ENCODE measurements at places on chromosomes 7 and 10.
A peak's percentile ranks its signal among the peaks of the same experiment; 100 is the strongest.

- peak; percentile 40 for DNase-seq
These were observed 32.8 kb upstream of the ARHGAP12 start for GRCh38 chr10:31961277-31962074.

GRCh38 chr7:32289651-32290414 is 200.3 kb downstream of the LSM5 start:
- no peak for DNase-seq

GRCh38 chr7:123836656-123837055 is 8.3 kb upstream of the HYAL4 start:
- DNase-seq: no peak

DNA sequence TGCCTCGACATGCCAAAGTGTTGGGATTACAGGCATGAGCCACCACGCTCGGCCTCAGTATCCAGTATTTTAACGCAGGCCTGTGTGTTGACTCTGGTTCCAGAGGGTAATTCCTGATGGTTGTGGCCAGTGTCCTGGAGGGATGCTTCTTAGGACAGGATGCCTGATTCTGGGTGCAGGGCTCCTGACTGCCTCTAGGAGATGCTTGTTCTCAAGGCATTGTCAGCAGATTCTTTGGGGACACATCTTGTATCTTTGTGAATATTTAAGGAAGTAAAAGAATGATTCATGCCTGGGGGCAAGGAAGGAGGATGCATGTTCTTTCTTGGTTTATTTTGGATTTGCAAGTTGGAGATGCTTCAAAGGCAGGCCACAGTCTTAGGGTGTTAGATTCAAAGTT is 2.2 kb downstream of the ZDHHC4 start:
- DNase-seq: no peak

GRCh38 chr7:32036557-32036956 is 33.6 kb downstream of the PDE1C start:
- DNase-seq: peak; percentile 46

DNA sequence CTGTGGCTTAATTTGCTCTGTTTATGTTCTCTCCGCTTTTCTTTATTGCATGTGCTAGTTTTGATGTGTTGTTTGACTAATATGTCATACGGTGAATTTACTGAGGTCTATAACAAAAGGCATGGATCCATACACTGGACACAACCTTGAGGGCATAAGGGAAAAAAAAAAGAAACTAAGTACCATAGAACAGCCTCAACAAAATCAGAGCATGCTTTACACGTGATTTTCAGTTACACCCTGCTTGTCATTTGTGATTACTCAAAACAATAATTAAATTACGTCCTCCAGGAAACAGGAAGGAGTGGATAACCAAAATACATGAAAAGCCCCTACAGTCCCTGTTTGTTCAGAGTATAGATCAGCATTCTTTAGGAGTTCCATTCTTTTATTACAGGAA is 150.5 kb downstream of the CRPPA start:
- no peak for DNase-seq

GRCh38 chr7:105098863-105099515 is 85.0 kb downstream of the KMT2E start:
- DNase-seq: peak; percentile 74

DNA sequence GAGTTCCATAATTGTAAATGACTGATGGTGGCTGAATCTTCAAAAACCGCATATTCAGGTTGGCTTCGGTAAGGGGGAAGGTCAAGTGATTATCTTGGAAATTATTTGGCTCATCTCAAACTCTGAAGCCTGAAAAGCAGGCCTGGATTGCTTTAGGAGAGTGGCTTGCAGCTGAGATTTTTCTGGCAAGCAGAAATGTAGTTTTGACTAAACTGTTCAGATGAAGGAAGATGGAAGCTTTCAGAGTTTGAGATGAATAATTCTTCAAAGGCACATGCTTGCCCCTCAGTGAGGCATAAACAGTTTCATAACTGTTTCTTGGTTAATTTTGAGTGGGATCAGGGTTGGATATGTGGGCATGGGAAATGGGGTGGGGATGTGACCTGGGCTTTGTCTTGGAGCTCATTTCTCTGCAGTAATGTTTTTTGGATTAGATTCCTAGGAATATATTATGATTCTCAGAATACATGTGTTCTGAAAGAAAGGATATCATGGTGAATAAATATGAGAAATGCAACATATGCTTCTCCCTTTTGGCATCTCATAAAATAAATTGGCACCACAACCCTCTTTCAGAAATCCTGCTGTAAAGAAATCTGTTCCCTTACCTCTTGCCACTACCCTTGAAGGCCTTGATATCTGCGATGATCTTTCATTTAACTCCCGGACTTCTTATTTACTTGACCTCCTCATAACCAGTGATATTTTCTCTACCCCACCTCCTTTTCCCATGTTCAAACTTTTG is 469.2 kb downstream of the ADRA2A start:
- DNase-seq: no peak

- no peak for DNase-seq
These were observed 23.8 kb downstream of the LRRC27 start for GRCh38 chr10:132355754-132356153.

DNA sequence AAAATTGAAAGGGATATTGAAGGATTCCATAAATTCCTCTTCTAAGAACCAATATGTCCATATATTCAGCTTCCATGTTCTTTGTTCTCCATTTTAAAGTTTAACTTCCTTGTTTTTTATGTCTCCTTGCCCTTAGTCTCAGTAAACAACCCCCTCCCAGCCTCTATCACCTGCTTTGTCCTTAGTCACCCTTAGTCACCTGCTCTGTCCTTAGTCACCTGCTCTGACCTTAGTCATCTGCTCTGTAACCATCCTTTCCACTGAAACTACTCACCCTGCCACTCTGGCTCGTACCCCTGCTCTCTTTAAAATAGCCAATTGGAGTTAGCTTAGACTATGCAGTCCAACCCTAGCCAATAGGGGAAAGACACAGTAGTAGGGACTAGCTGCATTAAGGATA is 136.2 kb upstream of the TMEM106B start:
- DNase-seq: no peak

GRCh38 chr10:113997428-113997827 is 46.2 kb upstream of the ADRB1 start:
- DNase-seq: no peak

GRCh38 chr10:30447125-30447799 is 13.3 kb downstream of the MAP3K8 start:
- DNase-seq: peak; percentile 77

- no peak for DNase-seq
These were observed 30.5 kb upstream of the ARMC3 start for GRCh38 chr10:22897371-22897770.

GRCh38 chr7:26153823-26154783 is 2.1 kb downstream of the NFE2L3 start:
- peak; percentile 79 for DNase-seq

GRCh38 chr7:111765751-111766643 is 203.7 kb upstream of the IMMP2L start:
- DNase-seq: no peak

GRCh38 chr7:90621747-90622140 is 25.6 kb downstream of the CDK14 start:
- no peak for DNase-seq

GRCh38 chr7:46786995-46787394 is 794.9 kb downstream of the TNS3 start:
- DNase-seq: no peak

GRCh38 chr7:120170834-120171233 is 102.1 kb upstream of the KCND2 start:
- no peak for DNase-seq

GRCh38 chr7:16509829-16510228 is 16.8 kb upstream of the LRRC72 start:
- DNase-seq: no peak

GRCh38 chr7:74033372-74034311 is 5.7 kb downstream of the ELN start:
- DNase-seq: no peak

DNA sequence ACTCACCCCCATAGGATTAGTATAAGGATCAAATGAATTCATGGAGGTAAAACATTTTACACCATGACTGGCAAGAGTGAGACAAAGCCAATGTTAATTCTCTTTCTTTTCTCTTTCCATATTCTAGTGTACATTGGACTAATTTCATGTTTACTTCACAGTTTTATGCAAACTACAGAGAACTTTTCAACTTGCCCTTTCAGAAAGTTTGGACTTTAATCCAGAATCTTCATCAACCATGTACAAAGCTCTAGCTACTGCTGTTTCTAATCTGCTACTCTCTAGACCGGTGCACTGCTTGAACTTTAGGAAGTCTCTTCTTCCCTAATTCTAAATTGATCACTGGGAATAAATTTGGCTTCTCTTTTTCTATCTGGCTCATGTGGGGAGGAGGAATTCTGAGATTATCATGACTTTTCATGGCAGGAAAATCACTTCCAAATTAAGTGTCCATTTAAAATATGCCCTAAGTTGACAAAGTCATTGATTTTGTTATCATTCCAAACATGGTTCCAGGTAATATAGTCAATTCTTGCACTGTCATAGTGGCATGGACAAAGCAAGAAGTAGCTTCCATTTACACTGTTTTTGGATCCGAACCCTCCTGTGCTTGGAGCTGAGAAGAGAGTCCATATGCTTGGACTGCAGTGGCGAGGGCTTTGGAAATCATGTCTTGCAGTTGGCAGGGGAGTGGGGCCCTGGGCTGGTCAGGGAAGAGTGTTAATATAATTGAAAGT is 903.3 kb downstream of the CCSER2 start:
- no peak for DNase-seq

- DNase-seq: no peak
These were observed 107.5 kb upstream of the ANLN start for GRCh38 chr7:36281945-36282717.

DNA sequence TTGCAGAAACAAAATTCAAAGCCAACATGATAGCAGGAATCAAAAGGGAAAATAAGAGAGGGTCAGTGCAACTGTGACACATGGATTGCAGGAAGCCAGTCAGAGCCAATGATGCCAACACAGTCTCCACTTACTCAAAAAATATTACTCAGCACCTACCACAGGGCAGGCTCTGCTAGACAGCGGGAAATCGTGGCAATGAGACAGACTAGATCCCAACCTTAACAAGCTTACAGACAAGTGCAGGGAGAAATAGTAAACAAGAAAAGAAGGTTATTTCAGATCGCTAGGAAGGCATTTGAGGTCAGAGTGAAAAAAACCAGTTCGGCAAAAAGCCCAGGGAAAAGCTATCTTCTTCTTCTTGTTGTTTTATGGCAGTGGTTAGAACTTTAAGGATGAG is 45.2 kb upstream of the NPFFR1 start:
- DNase-seq: no peak

DNA sequence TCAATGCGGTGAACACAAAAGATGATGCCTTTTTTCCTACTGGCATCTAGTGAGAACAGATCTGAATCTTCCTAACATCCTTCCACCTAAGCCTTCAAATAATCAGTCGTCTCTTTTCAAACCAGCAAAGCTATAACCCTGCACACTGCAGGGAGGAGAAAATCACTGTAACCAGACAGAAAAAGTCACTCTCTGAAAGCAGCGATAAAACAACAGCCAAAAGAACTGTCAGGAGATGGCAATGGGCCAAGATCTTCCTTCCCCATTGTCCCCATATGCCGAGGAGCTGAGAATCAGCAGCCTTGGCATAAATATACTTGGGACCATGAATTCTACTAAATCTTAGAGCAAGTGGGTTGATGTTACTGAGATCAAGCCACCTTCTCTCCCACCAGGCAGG is 13.1 kb downstream of the FZD9 start:
- no peak for DNase-seq

GRCh38 chr7:111108000-111108399 is 17.1 kb downstream of the LRRN3 start:
- DNase-seq: no peak

GRCh38 chr10:28300027-28300426 is 2.8 kb downstream of the MPP7 start:
- DNase-seq: peak; percentile 9

GRCh38 chr7:87312215-87312865 is 33.1 kb upstream of the CROT start:
- peak; percentile 69 for DNase-seq

- DNase-seq: peak; percentile 58
These were observed at the start of gene KLF6 for GRCh38 chr10:3784510-3785250. Gene KLF6, minus strand, starts transcription at chr10:3785209. Its CDS starts 195 bp downstream, at chr10:3785014.

DNA sequence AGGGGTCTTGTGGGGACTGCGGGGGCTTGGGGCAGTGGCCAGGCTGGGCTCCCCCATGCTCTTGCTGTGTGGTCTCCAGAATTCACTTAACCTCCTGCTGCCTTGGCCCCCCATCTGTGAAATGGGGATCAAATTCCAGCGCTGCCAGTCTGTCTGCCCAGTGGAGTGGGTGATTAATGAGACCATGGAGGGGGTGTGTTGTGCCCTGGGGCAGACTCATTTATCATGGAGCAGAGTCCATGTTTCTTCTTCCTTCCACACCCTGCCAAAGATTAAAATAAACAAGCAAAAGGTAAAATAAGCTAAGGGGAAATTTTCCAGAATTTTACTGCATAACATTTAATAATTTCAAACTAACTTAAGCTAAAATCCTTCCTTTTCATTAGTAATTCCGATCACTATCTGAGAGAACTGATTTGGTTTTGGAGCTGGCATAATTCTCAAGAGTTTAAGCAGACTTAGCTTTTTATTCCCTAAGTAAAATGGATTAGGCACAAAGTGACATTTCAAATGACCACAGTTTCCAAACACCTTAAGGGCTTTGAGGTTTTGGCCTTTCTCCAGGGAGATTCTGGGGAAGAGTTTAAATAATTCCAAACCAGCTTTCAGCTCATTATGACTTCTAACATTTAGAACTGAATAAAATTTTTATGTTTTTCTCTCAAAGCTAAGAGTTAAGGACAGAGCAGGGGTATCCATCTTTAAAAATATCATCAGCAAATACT is 211.9 kb downstream of the CXCL12 start:
- DNase-seq: no peak

DNA sequence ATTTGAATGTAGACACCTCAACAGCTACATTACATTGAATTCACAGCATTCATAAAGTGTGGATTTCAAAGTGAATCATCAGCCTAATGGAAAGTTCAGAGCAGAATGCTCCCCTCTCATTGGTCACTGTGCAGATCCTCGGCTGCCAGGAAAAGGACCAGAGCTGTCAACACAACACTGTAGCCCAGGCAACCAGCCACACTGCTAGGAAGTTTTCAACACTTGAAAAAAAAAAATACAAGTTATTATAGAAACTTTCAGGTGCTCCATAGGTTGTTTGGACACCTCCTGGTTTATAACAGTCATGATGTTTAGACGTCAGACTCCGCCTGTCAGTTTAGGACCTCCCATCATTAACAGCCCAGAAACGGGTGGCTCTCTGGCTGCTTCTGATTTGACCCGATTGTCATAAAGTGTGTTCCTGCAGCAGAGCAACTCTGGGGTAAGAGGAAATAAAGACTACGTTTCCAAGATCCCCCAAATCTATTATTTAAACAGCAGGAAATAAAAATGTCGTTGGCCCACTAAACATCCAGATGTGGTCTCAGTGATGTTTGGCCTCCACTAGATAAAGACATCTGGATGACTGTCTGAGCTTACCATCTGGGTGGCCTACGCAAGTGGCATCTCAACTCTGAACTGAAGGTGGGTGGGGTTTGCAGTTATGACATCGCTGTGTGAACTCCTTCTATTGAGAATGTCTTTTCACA is 117.4 kb downstream of the CABCOCO1 start:
- DNase-seq: peak; percentile 72

GRCh38 chr7:78014401-78014800 is 215.8 kb downstream of the PHTF2 start:
- no peak for DNase-seq
